Activated CD4-positive, CD25-positive, alpha-beta regulatory T cell treated with anti-CD3 and anti-CD28 coated beads, Interleukin-2, amount 50 U/mL, for 72 hours (primary cell): ENCODE measurements at places on chromosomes 5 and 9.

- no peak for DNase-seq
Measured at GRCh38 chr5:135697251-135697958, 118.6 kb upstream of the CXCL14 start.

GRCh38 chr9:105280691-105281090, 36.2 kb downstream of the SLC44A1 start:
- no peak for DNase-seq

DNA sequence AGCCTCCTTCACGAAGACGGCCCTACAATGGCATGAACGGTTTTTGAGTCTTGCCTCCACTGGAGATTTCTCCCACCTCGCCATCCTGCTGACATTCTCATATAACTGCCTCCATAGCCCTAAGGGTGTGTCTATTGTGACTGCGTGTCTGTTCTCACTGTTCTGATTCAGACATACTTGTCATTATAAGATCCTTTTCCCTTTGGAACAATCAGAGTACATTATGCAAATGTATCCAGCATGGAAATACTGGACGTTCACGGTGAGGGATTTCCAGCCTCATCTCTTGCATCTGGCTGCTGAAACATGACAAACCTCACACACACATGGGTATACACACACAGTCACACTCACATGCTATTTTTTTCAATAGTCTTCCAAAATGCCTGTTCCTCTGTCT, 402.1 kb downstream of the DIRAS2 start:
- no peak for DNase-seq

DNA sequence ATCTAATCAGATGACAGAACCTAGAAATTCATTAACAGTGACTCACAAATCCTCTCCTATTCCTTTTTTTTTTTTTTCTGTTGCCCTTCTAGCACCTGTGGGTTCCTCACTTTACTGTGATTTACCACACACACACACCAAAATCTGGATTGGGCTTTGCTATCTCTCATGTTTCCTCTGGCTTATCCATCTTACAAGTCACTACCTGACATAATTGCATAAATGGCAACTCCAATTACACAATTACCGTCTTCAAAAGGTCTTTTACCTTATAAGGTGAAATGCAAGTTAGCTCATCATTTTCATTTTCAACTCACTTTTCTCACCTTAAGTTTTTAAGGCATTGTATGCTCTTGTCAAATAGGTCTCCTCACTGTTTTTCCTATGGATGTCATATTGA, 426.3 kb upstream of the MEF2C start:
- DNase-seq = no peak

GRCh38 chr9:76949865-76950264, 44.0 kb upstream of the PRUNE2 start:
- DNase-seq = no peak

DNA sequence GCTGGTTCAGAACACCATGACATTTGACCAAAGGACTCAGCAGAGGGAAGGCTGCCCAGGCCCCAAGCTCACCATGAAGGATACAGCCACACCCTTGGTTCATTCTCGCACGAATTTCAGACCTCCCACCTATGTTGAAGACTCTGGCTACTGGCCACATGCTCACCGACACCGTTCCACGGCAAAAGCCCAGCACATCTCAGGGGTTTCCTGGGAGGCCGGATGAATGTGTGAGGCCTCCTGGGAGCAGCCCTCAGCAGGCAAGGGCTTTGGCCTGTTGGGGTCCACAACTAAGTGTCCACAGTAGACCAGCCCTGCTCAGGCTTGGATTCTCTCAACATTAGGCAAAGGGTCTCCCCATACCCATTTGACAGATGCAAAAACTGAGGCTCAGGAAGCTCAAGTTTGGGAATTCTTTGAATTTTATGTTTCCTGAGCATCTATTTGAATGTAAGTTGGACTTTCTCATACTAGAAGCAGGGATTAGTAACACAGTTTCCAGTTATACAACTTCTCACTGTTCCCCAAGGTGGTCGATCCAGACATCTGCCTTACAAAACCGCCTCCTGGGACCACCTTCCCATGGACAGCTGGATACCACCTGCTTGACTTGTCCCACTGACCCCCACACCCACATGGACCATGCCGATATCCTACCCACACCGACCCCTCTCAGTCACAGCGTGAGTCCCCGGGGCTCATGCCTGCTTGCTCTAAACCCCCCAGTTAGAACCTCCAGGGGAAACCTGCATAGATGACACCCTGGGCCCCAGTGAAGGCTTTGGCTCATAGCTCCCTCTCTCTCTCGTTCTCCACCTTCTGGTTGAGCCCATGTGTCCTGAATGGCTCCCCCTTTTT, 27.9 kb downstream of the CCT5 start:
- no peak for DNase-seq

GRCh38 chr5:173050791-173051190, 5.4 kb upstream of the CREBRF start:
- no peak for DNase-seq

DNA sequence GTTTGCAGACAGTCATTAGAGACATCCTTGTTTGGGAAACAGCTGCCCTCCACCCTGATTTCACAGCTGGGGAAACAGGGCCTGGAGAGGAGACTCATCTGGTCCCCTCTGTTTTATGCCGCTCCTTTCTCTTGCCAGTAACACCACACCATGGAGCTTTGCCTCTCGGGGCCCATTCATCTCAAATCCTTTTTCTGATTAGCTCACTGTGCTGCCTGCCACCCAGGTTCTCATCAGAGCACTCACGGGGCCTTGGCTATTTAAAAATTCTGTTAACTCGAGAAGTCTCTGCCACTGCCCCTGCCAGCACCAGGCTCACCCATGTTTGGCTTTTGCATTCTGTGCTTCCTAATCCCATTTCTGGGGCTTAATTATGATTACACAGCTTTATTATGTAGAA, 36.8 kb upstream of the C5orf58 start:
- no peak for DNase-seq

GRCh38 chr9:136242918-136243525, 2.6 kb downstream of the QSOX2 start:
- no peak for DNase-seq

GRCh38 chr5:1884678-1885403, 2.1 kb upstream of the IRX4 start:
- DNase-seq = no peak

DNA sequence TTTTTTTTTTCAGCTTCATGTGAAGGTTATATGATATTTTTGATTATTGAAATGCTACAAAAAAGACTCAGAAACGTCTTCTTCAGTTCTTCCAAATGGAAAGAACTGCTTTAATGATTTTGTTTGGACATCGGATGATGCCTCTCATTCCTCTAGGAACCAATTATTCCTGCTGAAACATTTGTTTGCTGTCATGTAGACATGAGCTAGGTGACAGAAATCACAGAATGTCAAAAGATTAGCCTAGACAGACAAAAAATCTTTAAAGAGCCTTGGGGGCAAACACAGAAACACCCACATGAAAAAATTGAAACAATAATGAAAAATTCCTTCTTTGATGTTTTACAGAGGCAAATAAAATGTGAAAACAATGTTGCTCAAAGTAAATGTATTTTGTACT, 244.2 kb upstream of the EDIL3 start:
- no peak for DNase-seq

GRCh38 chr9:126673689-126674364, 60.1 kb downstream of the LMX1B start:
- no peak for DNase-seq

- no peak for DNase-seq
Measured at GRCh38 chr5:135934939-135935338, 19.8 kb downstream of the LECT2 start.

- DNase-seq = no peak
Measured at GRCh38 chr9:124315882-124316281, 58.1 kb downstream of the NEK6 start.

DNA sequence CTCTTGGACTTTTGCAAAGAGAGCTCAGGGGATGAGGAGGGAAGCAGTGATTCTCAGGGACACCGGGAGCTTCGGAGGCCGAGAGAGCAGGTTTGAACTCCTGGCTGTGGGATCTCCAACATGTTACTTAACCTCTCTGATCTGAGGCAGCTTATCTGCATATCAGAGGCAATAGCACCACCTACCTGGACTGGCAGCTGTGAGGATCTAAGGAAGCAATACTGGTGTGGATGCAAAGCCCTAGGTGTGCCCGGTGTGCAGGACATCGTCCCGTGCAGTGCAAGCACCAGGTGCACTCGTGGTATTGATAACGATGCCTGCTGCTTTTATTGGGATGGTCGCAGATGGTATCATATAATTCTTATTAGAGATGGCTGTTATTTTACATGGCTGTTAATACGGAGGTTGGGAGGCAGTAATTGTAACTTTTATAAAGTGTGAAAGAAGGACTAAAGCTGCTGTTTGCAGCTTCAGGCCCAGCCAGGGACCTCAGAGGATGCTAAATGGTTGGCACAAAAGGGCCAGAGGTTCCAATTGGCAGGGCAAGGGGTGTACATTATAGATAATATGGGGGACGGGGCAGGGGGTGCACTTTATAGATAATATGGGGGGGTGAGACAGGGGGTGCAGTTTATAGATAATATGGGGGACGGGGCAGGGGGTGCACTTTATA, 14.9 kb downstream of the COL5A1 start:
- DNase-seq = no peak

DNA sequence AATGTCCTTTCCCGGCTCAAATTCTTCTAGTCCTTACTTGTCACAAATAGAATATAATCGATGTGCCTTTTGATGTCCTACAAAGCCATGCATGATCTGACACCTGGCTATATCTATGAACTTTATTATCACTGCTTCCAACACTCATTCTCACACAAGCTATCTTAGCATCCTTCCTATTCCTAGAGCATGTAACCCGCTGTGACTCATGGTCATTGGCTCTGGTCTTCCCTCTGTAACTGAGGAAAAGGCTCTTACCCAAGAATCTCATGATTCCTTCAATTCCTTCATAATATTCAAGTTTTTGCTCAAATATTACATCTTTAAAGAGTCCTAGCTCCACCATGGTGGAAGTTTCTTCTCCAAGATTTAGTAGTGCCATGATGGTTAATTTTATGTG, 480.0 kb upstream of the PAPPA start:
- no peak for DNase-seq
